ENCODE measurements at places on chromosomes 12 and 14.

GRCh38 chr12:2691006-2691344 lies 103.8 kb upstream of the FKBP4 start:
- peak overlapping the region; percentile 90 for H3K4me3 ChIP-seq
- peaks cover 55% of the 10 kb centered on the region for H3K4me1 ChIP-seq
- H3K27me3 ChIP-seq: no peaks in the 10 kb centered on the region
- peak overlapping the region; percentile 94 for H3K27ac ChIP-seq

GRCh38 chr14:30656190-30656632 lies 34.1 kb downstream of the SCFD1 start:
- H3K27ac ChIP-seq: no peak overlapping the region
- no peaks in the 10 kb centered on the region for H3K27me3 ChIP-seq
- no peak overlapping the region for H3K4me3 ChIP-seq
- peak; percentile 24 for DNase-seq
- peaks cover 47% of the 10 kb centered on the region for H3K36me3 ChIP-seq

DNA sequence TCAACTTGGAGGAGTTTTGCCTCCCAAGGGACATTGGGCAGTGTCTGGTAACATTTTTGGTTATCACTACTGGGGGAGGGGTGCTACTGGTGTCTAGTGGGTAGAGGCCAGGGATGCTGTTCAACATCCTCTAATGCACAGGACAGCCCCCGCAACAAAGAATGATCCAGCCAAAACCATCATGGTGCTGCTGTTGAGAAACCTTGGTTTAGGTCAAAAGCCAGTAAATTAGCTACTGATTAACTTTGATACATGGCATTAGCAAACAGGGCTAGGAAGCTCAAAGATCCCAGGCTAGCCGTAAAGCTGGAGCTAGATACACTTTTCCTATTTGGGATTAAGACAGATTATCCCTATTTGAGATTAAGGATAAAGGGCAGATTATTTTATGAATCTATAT lies 8.8 kb downstream of the ALKBH2 start:
- no peak overlapping the region for H3K4me3 ChIP-seq
- H3K36me3 ChIP-seq: peaks cover 9% of the 10 kb centered on the region
- no peak overlapping the region for H3K27ac ChIP-seq
- no peaks in the 10 kb centered on the region for H3K27me3 ChIP-seq

- H3K27ac ChIP-seq: no peak overlapping the region
- no peaks in the 10 kb centered on the region for H3K4me1 ChIP-seq
- no peak for DNase-seq
These were observed 25.4 kb upstream of the TESC start for GRCh38 chr12:117124421-117125271.

DNA sequence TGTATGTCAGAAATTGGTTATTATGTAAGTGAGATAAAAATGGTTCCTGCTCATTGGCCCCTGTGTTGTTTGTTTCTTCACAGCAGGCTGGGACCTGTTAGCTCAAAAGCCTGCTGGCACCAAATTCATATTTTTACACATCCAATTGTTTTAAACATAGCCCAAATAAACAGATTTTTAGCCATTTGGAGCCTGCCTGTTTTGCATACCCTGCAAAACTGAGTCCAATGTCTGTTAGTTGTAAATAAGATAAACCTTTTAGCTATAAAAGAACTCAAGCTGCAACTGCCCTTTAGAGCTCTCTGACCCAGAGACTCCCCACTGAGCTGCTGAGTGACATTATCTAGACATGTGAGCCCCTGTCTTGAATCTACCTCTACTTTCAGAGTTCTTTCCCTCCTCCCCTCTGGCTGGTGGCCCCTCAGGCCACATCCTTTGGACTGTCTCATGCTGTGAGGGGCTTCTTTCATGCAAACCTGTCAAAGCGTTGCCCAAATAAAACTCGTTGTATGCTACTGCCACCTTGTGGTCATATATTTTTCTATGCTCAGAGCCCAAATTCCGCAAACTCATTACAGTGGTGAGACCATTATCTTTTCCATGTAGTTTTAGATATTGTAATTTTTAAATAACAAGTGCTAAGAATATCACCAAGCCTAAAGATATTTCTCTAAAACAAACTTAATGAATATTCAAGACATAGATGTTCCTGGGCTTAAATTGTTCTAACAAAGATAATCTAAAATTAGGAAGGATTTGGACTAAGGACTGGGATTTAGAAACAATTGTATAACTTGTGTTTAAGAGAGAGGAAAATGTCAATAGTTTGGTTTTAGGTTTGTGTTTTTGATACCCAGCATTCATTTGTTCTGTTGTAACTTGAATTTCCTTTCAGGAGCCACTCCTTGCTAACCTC lies 337.9 kb downstream of the AACS start:
- H3K4me1 ChIP-seq: no peaks in the 10 kb centered on the region
- H3K36me3 ChIP-seq: no peaks in the 10 kb centered on the region
- H3K27me3 ChIP-seq: peaks cover 4% of the 10 kb centered on the region
- DNase-seq: no peak

GRCh38 chr14:31360919-31361662 lies 59.3 kb downstream of the HEATR5A start:
- H3K4me1 ChIP-seq: no peaks in the 10 kb centered on the region
- H3K27ac ChIP-seq: no peak overlapping the region
- DNase-seq: no peak
- H3K4me3 ChIP-seq: no peak overlapping the region
- peaks cover 44% of the 10 kb centered on the region for H3K36me3 ChIP-seq
- H3K27me3 ChIP-seq: no peaks in the 10 kb centered on the region
